ENCODE measurements at places on chromosomes 4 and X.

DNA sequence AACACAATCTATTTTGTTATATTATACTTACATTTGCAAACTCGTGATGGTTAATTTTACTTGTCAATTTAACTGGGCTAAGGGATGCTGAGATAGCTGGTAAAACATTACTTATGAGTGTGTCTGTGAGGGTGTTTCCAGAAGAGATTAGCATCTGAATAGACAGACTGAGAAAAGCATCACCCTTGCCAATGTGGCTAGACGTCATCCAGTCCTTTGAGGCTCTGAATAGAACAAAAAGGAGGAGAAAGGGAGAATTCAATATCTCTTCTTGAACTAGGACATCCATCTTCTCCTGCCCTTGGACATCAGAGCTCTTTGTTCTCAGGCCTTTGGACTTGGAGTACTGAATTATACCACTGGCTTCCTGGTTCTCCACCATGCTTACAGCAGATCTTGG, 154.6 kb downstream of the EPHA5 start:
- no peak for DNase-seq

DNA sequence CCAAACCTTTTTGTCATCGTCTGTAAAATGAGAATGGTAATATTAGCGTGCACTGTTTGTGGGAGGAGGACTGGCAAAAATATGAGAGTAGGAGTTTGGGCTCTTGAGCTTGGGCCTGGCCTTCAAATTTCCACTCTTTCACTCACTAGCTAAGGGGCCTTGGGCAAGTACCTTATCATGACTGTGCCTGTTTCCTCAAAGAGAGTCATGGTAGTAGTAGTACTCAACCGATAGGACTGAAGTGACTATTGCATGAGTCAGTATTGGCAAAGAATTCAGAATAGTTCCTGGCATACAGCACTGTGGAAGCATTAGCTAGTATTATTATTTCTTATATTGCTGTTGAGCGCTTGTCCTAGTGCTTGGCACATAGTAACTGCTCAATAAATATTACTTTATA, 16.0 kb upstream of the RBM3 start:
- no peak for DNase-seq

DNA sequence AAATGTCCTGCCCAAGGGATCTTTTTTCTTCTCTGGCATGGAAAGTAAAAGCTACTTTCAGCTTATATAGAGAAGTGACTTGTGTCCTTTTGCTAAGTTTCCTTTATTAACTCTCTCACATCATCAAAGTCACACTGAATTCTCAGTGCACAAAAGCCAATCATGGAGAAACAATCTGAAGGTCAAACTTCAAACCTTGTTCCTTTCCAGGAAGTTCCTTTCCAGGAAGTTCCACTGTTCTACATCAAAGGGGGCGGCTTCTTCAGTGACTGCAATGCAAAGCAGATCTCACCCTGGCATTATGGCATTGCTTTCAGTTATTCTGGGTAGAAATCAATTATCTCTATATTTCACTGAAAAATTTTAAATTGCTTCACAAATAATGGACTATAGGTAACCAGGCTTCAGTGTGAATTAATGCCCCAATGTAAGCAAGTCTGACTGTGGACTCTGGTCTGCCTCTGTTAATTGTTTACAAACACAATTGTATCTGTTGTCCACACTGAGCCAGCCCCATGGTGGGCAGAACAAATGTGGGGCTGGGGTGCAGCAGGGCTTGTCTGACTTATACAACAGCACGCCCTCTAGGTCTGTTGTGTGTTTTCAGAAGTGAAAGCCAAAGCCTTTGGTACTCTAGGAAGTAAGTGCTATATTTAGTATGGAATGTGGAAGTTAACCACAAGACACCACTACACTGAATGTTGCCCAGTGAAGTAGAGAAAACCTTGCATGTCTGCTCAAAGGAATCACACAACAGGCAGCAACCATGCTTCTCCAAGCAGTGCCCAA, 98.8 kb downstream of the CDS1 start:
- DNase-seq, result no peak

GRCh38 chr4:78244705-78245485, 187.8 kb downstream of the FRAS1 start:
- DNase-seq, result no peak

GRCh38 chr4:122293374-122294365, 85.1 kb upstream of the ADAD1 start:
- DNase-seq, result no peak

- no peak for DNase-seq
These were observed 141.1 kb upstream of the NDST3 start for GRCh38 chr4:117893207-117893606.

DNA sequence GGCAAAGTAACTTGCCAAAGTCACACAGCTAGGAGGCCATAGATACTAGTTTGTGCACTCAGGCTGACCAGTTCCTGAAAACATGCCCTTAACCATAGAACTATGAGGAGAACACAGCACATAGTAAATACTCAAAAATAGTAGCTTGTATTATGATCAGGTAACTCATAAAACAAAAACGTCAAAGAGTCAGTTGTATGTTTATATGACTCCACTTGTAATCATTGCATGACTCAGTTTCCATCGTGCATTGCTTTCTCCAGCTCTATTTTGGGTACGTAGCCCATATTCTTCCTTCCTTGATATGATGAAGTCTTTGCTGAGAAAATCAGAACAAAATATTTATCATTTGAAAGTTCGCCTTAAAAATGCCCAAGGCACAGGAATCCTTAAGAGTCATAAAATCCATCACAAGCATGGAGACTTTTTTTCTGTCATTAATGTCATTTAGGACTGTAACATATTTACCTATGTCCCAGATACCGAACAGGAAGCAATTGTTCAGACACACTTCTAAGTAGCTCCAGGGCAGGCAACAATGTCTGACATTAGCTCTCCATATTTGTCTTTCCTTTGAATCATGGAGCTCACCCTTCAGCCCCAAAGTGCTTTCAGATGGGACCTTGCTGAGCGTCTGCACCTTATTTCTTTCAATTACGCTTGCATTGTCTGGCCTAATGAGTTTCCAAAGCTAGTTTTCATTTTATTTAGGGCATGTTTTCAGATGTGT, 11.2 kb upstream of the MID1 start:
- DNase-seq, result no peak

DNA sequence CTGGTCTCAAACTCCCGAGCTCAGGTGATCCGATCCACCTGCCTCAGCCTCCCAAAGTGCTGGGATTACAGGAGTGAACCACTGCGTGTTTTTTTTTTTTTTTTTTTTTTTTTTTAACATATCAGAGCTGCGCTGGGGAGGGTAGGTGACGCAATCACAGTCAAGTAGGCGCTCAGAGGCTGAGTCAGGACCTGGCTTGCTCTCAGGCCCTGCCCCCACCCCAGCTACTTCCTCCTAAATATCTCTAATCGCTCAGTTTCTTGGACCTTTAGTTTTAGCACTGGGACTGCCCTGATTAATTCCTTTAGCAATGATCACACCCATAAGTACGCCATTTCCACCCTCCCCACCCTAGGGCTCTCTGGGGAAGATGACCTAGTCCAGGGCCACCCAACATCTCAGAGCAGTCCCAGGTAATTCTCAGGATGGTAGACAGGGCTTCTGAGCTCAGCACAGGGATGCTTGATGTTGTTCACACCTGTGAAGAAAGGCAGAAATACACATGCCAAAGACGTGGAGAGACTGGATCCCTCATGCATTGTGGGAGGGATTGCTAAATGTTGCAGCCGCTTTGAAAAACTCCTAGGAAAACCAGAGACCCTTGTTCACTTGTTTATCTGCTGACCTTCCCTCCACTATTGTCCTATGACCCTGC, 50.2 kb downstream of the DDX3X start:
- no peak for DNase-seq

GRCh38 chrX:49291615-49292337, 11.7 kb upstream of the GAGE10 start:
- peak; percentile 49 for DNase-seq

GRCh38 chrX:2478546-2479419, 22.0 kb downstream of the DHRSX start:
- DNase-seq, result no peak

DNA sequence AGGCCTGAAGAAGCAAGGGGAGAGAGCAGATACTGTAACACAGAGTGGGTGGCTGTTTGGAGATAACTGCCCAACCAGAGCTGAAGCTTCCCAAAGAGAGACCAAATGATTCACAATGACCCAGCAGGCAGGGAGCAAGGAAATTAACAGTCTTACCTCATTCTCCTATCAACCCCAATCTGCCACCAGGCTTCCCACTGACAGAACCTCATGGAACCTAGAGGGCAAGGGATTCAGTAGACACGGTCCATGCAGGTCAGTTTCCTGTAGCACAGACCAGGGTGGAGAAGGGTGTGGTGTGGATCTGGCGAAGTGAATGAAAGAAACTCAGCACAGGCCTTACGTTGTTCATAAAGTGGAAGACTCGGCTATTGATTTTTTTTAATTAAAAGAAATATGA, 60.7 kb upstream of the ALB start:
- no peak for DNase-seq

GRCh38 chr4:153409924-153410501, 56.1 kb upstream of the TMEM131L start:
- DNase-seq, result no peak

DNA sequence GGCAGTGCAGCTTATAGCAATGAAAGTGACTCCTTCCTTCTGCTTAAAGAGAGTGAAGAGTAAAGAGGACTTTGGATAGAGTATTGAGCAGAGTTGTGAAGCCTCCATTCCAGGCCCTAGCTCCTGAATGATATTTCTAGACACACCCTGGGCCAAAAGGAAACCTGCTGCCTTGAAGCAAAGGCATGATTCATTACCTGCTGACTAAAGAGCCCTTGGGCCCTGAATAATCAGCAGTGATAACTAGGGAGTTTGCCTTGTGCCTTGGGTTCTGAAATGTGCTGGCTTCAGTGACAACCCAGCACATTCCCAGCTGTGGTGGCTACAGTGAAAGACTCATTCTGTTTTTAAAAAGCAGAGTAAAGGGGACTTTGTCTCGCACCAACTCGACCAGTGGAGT, 49.2 kb downstream of the STPG2 start:
- DNase-seq, result no peak

GRCh38 chr4:168886351-168886750, 123.7 kb downstream of the CBR4 start:
- DNase-seq, result no peak

GRCh38 chr4:95552942-95553550, 4.3 kb upstream of the UNC5C start:
- no peak for DNase-seq

DNA sequence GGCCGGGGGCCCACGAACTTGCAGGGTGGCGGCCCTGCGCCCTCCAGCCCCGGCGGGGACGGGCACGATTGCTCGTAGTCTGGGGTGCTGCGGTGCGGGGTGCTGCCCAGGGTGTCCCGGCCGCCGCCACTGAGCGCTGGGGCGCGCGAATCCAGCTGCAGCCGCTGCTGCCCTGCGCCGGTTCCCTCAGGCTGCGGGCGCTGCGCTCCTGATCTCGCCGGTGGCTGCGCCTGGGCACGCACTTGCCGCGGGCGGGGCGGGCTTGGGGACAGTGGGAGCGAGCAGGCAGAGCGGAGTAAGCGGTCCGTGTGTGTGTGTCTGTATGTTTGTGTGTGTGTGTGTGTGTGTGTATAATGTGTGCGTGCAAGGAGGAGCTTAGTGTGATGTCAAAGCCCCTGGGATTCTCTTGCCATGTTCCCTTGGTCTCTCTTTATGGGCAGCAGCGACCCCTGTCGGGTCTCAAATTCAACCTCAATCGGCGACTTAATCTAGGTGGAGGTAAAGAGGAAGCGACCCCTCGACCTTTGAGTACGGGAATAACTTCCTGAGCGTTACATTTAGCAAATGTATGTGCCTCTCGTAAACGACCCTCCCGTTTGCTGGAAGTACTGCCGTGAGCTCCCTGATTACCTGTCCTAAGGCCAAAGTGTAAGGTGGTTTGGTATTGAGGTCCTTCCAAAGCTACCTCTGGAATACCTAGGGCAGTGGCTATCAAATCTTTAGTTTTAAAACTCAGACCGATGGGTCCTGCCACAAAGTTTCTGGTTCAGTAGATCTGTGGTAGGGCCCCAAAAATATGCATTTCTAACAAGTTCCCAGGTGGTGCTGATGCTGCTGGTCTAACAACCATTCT, at the start of gene RNF150:
RNF150 (minus strand) TSS at position 324 of the 853 bp plus-strand sequence.
- peak; percentile 48 for DNase-seq

DNA sequence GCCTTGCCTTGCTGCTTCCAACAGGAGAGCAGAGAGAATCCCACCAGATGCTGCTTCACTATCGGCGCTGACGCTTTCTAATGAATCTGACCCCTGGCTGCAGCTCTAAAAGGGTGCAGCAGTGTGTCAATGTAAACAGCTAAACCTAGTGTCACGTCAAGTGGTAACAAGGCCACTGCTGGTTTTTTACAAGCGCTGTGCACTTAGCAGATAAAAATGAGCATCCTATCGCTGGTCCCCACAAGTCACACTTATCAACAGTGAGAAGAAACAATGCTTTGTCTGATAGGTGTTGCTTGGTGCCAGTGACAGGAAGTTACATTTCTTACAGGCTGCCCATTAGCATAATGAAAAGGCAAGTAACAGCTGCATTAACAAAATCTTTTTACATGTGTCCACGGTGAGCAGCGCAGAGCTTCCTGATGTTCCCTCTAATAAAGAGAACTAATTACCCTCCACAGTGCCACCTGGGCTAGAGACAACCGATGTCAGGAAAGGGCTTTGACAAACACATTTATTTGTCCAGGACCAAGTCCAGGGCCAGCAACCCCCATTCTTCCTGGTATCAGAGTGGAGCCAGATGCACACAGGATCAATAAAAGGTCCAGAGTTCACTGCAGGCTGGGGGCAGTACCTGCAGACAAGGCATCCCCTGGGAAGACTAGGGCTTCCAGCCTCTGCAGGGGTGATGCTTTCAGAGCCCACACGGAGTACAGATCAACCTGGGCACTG, 176.0 kb downstream of the MGST2 start:
- DNase-seq, result no peak

GRCh38 chr4:189828081-189828697, 112.5 kb upstream of the FRG1 start:
- no peak for DNase-seq

- DNase-seq, result no peak
These were observed 86.4 kb downstream of the SHISA3 start for GRCh38 chr4:42483426-42484379.

- no peak for DNase-seq
These were observed 17.9 kb downstream of the LRBA start for GRCh38 chr4:150997141-150997540.

DNA sequence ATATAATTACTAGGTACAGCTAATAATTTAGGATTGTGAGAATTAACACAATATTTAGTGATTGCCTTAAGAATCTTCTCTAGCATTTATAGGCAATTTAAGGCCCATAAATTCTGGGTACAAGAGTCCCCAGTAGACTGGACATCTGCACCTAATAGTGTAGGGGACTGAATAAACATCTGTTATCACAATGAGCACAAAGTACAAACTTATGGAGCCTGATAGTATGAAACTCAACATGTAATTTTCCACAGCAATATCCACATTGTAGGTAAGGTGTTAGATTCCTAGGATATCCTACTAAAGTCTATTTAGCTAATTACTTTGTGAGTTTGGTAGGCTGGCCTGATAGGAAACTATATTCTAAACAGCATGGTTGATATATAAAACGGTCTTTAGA, 178.3 kb downstream of the FAM13A start:
- DNase-seq, result no peak

- no peak for DNase-seq
These were observed 23.7 kb downstream of the FAT1 start for GRCh38 chr4:186699881-186700397.

GRCh38 chr4:112931001-112931400, 118.5 kb upstream of the ANK2 start:
- no peak for DNase-seq

All from T-helper 2 cell (primary cell).